ENCODE measurements at places on chromosomes 6 and 20.
A peak's percentile ranks its signal among the peaks of the same experiment; 100 is the strongest.

- no peak for DNase-seq
These were observed 362.3 kb downstream of the MAFB start for GRCh38 chr20:40326784-40327183.

DNA sequence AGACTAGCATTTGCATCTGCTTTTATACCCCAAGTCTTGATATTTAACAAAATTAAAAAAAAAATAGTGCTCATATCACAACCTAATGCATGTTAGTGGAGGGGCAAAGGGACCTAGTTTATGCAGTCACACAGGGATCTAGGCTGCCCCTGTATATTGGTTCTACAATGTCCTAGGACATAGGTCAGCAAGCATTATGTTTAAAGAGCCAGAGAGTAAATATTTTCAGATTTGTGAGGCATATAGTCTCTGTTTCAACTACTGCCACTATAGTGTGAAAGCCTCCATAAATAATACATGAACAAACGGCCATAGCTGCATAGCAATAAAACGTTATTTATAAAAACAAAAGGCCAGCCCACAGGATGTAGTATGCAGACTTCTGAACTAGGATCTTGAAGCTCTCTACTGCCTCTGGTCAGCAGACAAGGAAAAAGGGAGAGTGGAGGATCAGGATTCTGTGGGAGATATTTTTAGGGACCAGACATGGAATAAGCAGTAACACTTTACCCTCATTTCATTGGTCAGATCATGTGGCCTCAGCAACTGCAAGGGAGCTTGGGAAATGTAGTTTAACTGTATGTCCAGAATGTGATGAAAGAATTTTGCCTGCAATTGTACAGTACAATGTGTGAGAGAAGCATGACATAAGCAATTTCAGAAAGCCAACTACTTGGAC is 414.2 kb upstream of the SPTLC3 start:
- no peak for DNase-seq

- DNase-seq = no peak
These were observed at the start of gene AFDN for GRCh38 chr6:167826896-167827582. AFDN (plus strand) TSS chr6:167826911; CDS start chr6:167827133, 222 bp downstream.

DNA sequence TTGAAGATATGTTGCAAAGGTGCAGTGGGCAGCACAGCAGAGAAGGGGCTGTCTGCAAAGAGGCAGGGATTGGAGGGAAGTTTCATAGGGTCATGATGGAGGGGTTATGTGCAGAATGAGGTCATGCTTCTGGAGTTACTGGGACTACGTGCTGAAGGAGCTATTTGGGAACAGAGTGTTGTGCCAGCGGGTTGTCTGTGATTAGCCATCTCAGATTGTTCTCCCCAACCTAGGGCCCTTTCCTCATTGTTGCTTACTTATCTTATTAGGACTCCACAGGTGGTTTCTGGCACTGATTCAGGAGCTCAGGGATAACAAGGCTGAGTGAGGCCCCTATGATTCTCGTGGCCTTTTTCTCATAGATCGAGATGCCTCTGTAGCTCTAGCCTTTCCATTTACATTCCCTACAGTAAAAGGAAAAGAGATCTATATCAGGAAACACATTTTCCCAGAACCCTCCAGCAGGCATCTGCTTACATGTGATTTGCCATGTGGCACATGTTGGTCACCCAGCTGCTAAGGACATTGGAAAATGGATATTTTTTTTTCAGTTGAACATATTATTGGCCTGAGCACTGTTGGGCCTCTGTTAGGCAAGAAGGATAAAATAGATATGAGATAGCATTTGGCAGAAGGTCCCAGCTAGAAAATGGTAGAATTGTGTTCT is 429.6 kb upstream of the PLCB4 start:
- DNase-seq = no peak

DNA sequence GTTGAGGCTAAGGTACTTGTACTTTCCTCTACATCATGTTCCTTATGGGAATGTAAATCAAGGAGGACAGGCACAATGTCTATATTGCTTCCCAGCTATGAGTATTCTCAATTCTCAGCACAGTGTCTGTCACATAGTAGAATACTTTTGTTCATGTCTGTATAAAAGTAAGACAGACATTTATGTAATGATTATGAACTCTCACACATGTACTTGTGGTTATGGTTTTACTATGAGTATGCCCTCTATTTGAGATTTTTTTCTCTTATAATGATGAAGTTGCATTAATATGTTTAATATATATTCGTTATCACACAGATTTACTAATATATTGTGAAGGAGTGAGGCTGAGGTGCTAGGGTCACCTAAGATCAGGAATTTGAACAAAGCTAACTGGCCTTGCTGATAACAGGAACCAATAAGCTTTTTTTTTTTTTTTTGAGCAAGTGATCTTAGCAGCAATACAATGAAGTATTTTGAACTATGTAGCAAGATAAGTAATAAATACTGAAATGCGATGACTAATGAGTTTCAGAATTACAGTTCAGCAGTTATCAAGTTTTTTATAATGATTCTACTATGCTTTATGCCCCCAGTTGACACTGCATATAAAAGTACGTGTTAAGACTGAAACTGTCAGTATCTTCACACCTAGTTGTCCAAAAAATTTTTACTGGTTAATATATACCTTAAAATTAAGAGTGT is 623.1 kb downstream of the HTR1B start:
- no peak for DNase-seq

DNA sequence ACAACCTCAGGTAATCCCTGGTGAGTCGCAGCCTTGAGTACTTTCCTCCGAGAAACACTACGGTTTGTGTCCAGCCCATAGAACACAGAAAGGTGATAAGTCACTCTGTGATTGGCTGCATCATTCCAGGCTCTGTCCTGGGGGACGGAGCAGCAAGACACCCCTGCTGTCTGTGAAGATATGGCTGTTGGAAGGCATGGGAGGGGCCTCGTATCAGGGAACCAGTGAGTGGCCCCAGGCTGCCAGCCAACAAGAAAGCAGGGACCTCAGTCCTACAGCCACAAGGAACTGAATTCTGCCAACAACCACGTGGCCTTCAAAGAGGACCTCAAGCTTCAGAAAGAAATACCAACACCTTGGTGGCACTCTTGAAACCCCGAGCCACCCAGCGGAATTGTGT is 6.4 kb upstream of the EEF1A2 start:
- no peak for DNase-seq

GRCh38 chr20:15252304-15252703 is 914.9 kb upstream of the FLRT3 start:
- no peak for DNase-seq

GRCh38 chr6:74892091-74892490 is 313.8 kb downstream of the COL12A1 start:
- no peak for DNase-seq

GRCh38 chr20:35055445-35056276 is 36.9 kb downstream of the TRPC4AP start:
- no peak for DNase-seq

DNA sequence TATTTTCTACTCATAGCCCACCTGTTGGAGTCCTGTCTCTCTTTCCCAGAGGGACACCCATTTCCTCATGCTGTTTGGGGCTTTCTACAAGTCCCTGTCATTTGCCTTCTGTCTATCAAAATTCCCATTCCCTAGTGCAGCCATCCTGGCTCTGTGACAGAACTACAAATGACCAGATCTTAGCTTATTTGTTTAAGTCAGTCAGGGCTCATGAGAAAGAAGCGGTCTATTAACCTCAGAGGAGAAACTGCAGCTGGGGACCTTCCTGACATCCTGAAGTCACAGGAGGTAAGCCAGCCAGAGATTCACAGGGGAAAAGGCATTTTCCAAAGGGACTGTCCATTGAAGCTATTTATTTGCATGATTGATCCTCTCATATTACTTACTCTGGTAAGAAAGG is 1.7 kb upstream of the COL9A1 start:
- DNase-seq = no peak

GRCh38 chr20:14947946-14948345 is 610.5 kb upstream of the FLRT3 start:
- DNase-seq = no peak

DNA sequence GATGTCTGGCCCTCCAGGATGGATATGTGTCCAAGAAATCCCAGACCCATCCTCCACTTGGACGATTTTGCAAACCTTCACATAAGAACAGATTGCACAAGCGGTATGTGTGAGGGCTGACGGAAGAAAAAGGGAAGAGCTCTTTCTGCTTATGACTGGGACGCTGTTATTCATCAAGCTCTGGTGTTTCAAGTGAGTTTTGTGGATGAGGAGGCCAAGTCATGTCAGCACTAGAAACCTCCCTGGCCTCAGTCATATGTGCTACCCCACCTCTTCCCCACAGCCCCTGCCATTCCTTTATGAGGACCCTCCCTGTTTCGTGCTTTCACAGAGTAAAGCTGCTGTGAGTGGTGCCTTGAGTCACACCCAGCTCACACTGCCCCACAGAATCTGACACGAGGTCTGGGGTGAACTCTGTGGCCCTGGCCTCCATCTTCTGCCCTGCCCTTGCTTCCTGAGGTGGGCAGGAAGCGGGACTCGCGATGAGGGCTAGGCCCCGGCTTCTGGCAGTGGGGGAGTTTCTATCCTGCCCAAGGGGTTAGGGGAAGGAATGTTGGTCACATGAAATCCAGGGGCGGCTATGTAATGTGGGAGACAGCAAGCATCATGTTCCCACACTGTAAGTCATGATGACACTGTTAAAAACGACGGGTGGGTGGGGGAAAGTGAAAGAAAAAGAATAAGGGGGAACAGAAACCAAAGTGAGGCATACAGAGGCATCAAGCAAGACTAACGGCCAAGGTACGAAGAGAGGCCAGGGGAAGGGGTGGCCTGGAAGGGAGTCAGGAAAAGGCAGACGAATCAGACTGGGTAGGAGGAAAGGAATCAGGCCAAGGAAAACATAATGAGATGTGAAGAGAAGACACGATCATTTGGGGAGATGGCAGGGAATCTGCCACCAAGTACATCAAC is 78.1 kb downstream of the PRDM1 start:
- peak; percentile 28 for DNase-seq

DNA sequence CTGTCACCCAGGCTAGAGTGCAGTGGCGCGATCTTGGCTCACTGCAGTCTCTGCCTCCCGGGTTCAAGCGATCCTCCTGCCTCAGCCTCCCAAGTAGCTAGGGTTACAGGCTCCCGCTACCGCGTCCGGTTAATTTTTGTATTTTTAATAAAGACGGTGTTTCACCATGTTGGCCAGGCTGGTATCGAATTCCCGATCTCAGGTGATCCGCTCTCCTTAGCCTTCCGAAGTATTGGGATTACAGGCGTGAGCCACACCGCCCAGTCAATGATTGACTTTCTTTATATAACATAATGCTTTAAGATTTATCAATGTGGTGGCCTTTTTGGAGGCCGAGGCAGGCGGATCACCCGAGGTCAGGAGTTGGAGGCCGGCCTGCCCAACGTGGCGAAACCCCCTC is 7.8 kb upstream of the ABT1 start:
- DNase-seq = no peak

GRCh38 chr6:53975941-53976615 is 135.2 kb upstream of the MLIP start:
- no peak for DNase-seq

GRCh38 chr6:117600008-117600743 is 2.1 kb downstream of the GOPC start:
- DNase-seq = peak; percentile 39

- DNase-seq = peak; percentile 91
These were observed 90.4 kb downstream of the CARMIL1 start for GRCh38 chr6:25369433-25370177.

- peak; percentile 63 for DNase-seq
These were observed 23.0 kb upstream of the CD24 start for GRCh38 chr6:106997392-106998158.

- DNase-seq = no peak
These were observed 547.6 kb downstream of the HAO1 start for GRCh38 chr20:7392542-7393206.

DNA sequence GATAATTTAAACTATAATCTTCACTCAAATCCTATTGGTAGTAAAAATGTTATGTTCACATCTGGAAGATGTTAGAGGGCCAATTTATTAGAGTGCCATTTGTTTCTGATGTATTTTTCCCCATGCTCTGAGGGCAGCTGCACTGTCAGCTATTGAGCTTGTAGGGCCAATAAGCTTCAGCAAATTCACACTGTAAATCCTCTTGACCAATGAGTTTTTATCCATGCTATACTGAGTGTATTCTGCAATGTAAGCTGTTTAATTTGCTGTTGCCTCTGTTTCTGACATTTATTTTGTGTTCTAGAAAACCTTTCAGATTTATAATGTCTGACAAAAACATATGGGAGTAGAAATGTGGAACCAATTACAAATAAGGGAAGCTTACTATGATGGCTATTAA is 62.6 kb downstream of the OGFRL1 start:
- no peak for DNase-seq

DNA sequence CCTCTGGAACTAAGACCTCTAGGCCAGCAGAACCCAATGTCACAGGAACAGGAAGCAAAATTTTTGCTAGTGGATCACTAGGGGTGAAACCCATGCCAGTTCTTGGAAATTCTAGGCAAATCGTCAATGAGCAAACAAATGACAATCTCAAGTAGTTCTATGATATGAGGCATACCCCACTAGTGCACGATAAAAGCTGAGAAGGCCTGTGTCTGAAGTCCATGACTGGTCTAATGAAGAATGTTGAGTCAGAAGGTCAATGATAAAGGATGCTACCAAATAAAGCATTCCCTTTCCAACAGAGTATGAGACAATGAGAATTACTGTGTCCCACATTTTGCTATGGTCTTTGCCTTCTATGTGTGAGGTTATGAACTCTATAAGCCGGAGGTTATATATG is 149.4 kb upstream of the NOX3 start:
- no peak for DNase-seq

- DNase-seq = no peak
These were observed 171.1 kb downstream of the WDR27 start for GRCh38 chr6:169530752-169531123.

DNA sequence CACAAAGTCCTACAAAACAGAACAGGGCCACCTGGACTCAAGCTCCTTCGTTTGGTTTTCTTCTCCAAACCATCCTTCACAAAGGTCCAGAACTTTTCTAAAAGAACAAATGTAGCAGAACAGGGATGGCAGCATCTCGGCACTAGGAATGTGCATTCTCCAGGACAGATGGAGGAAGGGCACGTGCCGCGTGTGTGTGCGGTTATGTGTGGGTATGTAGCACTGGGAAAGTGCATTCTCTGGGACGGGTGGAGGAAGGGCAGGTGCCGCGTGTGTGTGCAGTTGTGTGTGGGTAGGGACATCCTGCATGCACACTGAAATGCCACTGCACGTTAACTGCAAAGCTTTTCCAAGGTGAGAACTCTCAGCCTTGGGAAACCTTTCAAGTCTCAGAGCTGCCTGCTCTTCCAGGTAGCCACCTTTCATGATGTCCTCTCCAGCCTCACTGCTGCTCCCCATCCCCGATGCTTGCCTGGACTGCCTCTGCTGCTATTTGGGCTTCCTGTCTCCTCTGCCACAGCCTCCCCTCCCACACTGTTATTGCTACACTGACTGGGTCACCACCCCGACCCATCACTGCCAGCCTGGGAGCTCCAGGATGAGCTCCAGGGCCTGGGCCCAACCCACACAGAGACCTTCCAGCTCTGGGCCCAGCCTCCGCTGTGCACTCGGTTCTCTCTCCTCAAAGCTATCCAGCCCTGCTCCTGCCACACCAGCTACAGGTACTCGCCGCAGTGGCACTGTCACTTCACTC is 47.6 kb downstream of the EZR start:
- DNase-seq = no peak

Data from common myeloid progenitor, CD34-positive (primary cell).